Immature natural killer cell (primary cell): ENCODE measurements at places on chromosomes 7 and 10.

DNA sequence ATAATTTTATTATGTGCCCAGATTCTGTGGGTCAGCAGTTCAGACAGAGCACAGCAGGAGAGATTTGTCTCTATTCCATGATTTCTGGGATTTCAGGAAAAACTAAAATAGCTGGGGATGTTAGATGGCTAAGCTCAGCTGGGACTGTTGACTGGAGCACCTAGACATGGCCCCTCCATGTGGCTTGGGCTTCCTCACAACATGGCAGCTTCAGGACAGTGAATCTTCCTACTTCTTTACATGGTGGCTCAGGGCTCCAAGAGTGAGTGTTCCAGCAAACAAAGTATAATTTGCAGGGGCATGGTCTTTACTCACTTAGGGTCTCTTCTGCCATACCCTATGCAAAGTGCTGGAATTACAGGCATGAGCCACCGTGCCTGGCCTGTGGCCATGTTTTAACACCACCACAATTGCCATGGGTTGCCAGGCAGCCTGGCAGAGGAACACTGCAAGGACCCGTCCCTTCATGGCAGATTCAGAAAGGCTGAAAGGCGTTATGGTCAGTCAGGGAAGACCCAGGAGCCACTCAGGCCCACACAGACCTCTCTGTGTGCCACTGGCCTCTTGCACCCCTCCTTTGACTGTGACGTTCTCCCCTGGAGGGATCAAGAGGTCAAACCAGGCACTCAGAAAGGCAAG lies 50.8 kb upstream of the ZMIZ1 start:
- no peak for DNase-seq

DNA sequence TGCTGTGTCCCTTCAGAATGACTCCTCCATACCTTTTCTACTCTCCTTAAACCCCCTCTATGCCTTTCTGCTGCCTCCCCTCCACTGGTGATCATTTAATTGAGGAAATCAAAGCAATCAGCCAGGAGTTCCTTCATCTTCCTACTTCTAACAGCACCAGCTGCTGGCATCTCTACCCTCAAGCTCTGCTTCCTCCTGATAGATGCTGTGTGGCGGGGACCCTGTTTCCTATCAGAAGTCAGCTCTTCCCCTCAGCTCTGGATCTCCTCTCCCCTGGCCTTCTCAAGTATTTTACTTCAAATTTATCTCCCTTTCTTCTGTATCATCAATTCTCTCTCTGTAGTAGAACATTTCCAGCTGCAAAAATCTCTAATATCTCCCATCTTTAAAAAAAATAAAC lies 183.7 kb downstream of the ELMO1 start:
- DNase-seq: no peak

DNA sequence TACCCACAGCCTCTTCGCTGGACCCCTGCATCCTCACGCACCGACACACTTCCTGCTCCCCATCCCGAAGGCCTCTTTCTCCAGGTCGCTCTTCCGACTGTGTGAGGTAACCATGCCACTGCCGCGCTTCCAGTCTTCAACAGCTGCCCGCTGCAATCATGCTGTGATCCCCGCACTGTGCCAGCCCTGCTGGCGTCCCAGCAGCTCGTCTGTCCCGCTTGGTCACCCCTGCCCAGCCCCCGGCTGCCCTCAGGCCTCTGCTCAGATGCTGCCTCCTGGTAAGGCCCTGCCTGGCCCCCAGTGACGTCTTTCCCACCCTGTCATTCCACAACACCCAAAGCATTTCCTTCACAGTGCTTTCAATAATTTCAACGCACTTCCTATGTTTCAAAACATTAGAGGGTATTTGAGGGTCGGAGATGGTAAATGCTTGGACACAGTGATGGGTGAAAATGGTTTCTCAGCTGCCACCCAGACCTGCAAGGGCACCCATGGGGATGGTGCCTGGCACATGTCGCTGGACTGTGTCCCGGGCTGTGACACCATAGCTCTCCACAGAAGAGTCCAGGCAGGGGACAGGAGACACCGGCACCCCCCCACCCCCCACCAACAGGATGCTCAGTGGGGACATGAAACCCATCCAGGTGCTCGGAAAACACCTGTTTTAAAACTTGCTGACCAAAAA lies 125.2 kb downstream of the MAD1L1 start:
- no peak for DNase-seq

GRCh38 chr10:126563361-126563760 lies 107.1 kb downstream of the C10orf90 start:
- DNase-seq: no peak

DNA sequence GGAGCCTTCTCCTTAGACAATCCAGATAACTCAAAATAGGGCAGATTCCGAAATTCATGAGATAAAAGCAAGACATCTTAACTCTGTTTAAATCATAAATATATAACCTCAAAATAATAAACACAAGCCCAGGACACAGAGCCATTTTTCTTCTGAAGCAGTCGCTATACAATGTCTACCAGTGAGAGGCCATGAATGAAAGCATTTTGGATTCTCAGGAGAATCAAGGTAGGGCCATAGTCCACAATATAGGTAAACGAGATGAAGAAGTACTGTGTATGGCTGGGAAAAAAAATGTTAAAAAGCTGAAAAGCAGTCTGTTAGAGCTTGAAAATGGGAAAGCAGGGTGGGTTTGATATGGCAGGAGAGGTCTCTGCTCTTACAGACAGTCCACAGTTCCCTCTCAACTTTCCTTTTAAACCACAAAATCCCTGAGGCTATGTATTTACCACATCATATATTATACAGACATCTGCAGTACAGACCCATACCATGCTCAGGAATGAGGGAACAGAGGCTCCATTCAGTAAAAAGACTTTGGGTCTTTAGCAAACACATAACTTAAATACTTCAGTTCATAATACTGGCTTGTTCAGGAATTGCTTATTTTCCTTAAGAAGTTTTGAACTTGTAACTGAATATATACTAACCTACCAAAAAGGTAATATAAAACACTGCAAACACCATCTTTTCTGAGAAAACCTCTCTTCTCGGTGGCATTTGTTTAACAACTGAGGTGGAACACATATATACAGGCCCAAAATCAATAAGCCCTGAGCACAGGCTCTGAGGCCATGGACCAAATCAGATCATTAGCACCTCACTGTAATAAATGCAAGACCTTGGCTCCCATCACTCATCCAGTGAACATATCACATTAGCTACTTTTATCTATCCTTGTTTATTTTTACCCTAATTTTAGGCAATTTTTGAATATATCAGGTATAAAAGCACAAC lies 109.3 kb downstream of the SORBS1 start:
- no peak for DNase-seq

- no peak for DNase-seq
Measured at GRCh38 chr10:11297136-11297535, 279.5 kb downstream of the CELF2 start.

GRCh38 chr10:68550747-68551411 lies 9.3 kb upstream of the TET1 start:
- DNase-seq: peak; percentile 41

- no peak for DNase-seq
Measured at GRCh38 chr7:360454-361100, 70.6 kb downstream of the FOXL3 start.
